Astrocyte (in vitro differentiated cells and primary cell): ENCODE measurements at places on chromosomes 1 and 21. TPM values are rescaled to one million over a fixed set of nuclear protein-coding genes. Genes with fewer than 3 reads are reported as not detected.

The CLEC20A gene
- not detected in 2 replicates for total RNA-seq

The INAVA gene
- total RNA-seq: 9.5 and 10.3 TPM in 2 replicates

The GLIS1 gene
- total RNA-seq: 0.07 TPM in 1 of 2 replicates, not detected in the other

The AIM2 gene
- 1.3 and 1.5 TPM in 2 replicates for total RNA-seq

The TNFAIP8L2 gene
- total RNA-seq: not detected in 2 replicates

The ITLN2 gene
- total RNA-seq: not detected in 2 replicates

The CR2 gene
- total RNA-seq: 0.07 and 0.09 TPM in 2 replicates

DNA sequence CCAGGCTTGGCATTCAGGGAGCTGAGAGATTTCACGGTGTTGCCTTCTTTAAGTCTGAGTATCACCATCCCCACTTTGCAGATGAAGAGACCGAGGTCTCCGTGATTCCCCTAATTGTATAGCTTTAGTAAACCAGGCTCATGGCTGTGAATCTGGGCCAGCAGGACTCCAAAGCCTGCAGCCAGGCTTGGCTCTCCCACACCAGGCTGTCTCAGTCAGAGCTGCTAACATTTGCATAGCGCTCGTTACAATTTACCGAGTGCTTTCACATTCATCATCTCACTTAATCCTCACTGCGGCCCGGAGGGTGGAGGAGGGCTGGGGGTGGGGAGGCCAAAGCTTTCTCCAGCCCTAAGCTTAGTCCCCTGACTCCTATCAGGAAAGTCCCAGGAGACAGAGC lies 11.7 kb downstream of the C1orf94 start:
- H3K4me3 ChIP-seq: no peak overlapping the region
- peaks cover 5% of the 10 kb centered on the region for H3K27me3 ChIP-seq
- no peaks in the 10 kb centered on the region for H3K4me1 ChIP-seq

GRCh38 chr1:163095213-163095612 lies 26.1 kb downstream of the RGS4 start:
- no peak for DNase-seq
- no peaks in the 10 kb centered on the region for H3K4me1 ChIP-seq
- H3K27me3 ChIP-seq: no peaks in the 10 kb centered on the region
- H3K27ac ChIP-seq: no peak overlapping the region
- H3K4me3 ChIP-seq: no peak overlapping the region

GRCh38 chr1:67184838-67185421 lies 18.7 kb downstream of the IL23R start:
- H3K27ac ChIP-seq: no peak overlapping the region
- H3K27me3 ChIP-seq: no peaks in the 10 kb centered on the region
- H3K36me3 ChIP-seq: no peaks in the 10 kb centered on the region

- peaks cover 14% of the 10 kb centered on the region for H3K36me3 ChIP-seq
- peaks cover 4% of the 10 kb centered on the region for H3K4me1 ChIP-seq
- no peak overlapping the region for H3K27ac ChIP-seq
Measured at GRCh38 chr1:52693843-52694242, 4.3 kb downstream of the COA7 start.

- no peak overlapping the region for H3K27ac ChIP-seq
- no peaks in the 10 kb centered on the region for H3K36me3 ChIP-seq
- no peak overlapping the region for H3K4me3 ChIP-seq
- H3K27me3 ChIP-seq: peaks cover 2% of the 10 kb centered on the region
- DNase-seq: no peak
Measured at GRCh38 chr1:202013603-202014002, 3.2 kb downstream of the ELF3 start.

DNA sequence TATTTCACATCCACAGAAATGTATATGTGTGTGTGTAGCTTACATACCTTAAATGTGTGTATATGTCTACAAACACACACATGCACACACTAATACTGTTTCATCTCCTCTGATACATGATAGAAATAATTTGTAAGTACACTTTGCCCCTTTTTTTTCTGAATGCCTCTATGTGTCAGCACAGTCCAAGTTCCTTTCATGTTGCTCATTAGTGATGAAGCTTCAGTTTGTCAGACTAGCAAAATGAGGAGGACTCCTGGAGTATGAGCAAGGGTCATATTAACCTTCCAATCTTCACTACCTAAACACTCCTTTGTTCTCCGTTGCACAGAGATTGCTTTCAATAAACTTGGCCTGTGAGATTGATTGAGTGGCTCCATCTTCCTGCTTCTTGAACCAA lies 935.4 kb downstream of the MRPL39 start:
- H3K36me3 ChIP-seq: no peaks in the 10 kb centered on the region
- no peak overlapping the region for H3K27ac ChIP-seq
- no peak for DNase-seq
- H3K4me3 ChIP-seq: no peak overlapping the region
- H3K4me1 ChIP-seq: no peaks in the 10 kb centered on the region

GRCh38 chr1:234584926-234585325 lies 25.1 kb downstream of the IRF2BP2 start:
- H3K4me1 ChIP-seq: peaks cover 22% of the 10 kb centered on the region
- H3K27ac ChIP-seq: peak overlapping the region; percentile 42
- no peak overlapping the region for H3K4me3 ChIP-seq
- H3K27me3 ChIP-seq: no peaks in the 10 kb centered on the region
- peak; percentile 45 for DNase-seq
- H3K36me3 ChIP-seq: no peaks in the 10 kb centered on the region

- peak; percentile 39 for DNase-seq
- H3K27ac ChIP-seq: no peak overlapping the region
- H3K36me3 ChIP-seq: no peaks in the 10 kb centered on the region
- no peak overlapping the region for H3K4me3 ChIP-seq
- H3K4me1 ChIP-seq: no peaks in the 10 kb centered on the region
Measured at GRCh38 chr1:229012823-229013222, 258.1 kb upstream of the RAB4A start.

- H3K27ac ChIP-seq: no peak overlapping the region
- peaks cover 6% of the 10 kb centered on the region for H3K4me1 ChIP-seq
- no peaks in the 10 kb centered on the region for H3K27me3 ChIP-seq
- H3K36me3 ChIP-seq: no peaks in the 10 kb centered on the region
- DNase-seq: no peak
Measured at GRCh38 chr1:56472860-56473259, 106.5 kb downstream of the PLPP3 start.

DNA sequence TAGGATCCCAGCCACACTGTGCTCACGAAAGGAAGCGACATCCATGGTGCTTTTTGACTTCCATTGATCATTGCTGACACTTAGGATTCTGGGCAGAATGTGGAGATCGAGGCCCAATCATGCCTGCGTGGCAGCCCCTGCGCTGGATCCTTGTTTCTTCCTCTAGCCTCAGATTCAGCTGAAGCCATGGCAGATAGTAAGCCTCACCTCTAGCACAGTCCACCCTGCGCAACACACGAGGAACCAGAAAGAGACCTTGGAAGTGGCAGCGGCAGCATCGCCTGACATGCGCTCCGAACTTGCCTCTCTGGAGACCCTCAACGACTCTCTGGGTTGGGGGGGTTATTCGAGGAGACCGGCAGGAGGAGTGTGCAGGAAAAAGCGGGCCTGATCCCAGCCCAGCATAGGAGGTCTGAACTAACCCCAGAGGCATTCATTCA lies 10.6 kb downstream of the HLX start:
- H3K27ac ChIP-seq: no peak overlapping the region
- H3K27me3 ChIP-seq: peaks cover 97% of the 10 kb centered on the region
- peaks cover 14% of the 10 kb centered on the region for H3K4me1 ChIP-seq
- no peaks in the 10 kb centered on the region for H3K36me3 ChIP-seq

GRCh38 chr1:43987159-43987902 lies 4.1 kb upstream of the CCDC24 start:
- peaks cover 9% of the 10 kb centered on the region for H3K4me1 ChIP-seq
- peak; percentile 18 for DNase-seq
- no peak overlapping the region for H3K27ac ChIP-seq

DNA sequence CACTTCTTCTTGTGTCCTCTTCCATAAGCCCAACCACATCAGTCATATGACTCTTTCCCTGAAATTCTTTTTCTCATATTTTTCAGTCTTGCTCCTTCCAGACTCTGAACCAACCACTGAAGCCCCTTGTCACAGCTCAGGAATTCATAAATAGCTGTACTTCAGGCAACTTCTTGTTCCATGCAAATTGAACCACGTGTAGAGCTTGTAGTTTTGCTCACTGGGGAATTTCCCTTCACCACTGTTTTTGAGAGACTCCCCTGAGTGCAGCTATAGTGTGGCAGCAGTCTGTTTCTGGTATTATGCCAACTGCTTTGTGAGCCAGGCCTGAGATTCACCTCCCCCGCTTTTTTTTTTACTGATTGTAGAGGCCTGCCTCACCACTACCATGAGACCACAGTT lies 150.3 kb upstream of the SPAG17 start:
- no peaks in the 10 kb centered on the region for H3K36me3 ChIP-seq
- peak; percentile 82 for DNase-seq
- H3K27ac ChIP-seq: peak overlapping the region; percentile 22
- H3K4me1 ChIP-seq: peaks cover 9% of the 10 kb centered on the region

DNA sequence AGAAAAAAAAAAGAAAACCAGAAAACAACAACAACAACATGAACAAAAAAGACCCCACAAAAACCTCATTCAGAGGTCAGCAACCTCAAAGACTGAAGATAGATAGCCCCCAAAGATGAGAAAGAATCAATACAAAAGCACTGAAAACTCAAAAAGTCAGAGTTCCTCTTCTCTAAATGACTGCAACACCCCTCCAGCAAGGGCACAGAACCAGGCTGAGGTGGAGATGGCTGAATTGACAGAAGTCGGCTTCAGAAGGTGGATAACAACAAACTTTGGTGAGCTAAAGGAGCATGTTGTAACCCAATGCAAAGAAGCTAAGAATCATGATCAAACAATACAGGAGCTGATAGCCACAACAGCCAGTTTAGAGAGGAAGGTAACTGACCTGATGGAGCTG lies 17.0 kb downstream of the RAB3GAP2 start:
- H3K36me3 ChIP-seq: peaks cover 13% of the 10 kb centered on the region
- DNase-seq: no peak
- H3K27ac ChIP-seq: no peak overlapping the region
- no peak overlapping the region for H3K4me3 ChIP-seq
- no peaks in the 10 kb centered on the region for H3K4me1 ChIP-seq
- no peaks in the 10 kb centered on the region for H3K27me3 ChIP-seq

DNA sequence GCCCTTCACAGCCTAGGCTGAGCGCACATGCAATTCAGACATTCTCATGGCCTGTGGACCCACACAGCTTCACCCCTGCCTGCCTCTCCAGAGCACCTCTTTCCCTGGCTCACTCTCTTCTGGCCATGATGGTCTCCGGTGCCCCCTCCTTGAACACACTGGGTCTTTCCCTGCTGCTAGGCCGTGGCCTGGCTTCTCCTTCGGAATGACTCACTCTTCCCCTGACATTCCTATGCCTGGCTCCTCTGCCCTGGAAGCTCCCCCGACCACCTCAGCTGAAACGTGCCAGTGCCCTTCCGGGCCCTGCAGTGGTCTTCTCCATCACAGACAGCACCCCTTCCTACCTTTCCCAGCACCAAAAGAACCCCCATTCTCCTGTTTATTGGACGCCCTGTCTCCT lies 28.3 kb downstream of the EPHA8 start:
- H3K4me3 ChIP-seq: no peak overlapping the region
- H3K27me3 ChIP-seq: peaks cover 6% of the 10 kb centered on the region
- no peak for DNase-seq
- H3K27ac ChIP-seq: no peak overlapping the region

DNA sequence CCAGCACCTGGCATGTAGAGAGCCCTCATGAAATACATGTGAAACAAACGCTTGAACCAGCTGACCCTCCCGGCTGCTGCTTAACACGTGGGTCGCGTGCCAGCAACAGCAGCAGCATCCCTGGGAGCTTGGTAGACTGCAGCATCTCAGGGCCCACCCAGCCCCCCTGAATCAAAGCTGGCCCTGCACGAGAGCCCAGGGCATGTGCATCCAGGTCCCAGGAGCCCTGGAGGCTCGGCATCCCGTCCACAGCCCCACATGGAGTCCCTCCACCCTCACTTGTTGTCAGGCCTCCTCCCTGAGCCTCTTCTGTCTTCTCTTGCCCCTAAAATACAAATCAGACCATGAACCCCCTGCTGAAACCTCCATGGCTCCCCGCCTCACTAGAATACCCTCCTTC lies 123.1 kb downstream of the MATN1 start:
- H3K27ac ChIP-seq: no peak overlapping the region
- H3K27me3 ChIP-seq: no peaks in the 10 kb centered on the region
- no peak overlapping the region for H3K4me3 ChIP-seq
- no peak for DNase-seq
- H3K4me1 ChIP-seq: no peaks in the 10 kb centered on the region

DNA sequence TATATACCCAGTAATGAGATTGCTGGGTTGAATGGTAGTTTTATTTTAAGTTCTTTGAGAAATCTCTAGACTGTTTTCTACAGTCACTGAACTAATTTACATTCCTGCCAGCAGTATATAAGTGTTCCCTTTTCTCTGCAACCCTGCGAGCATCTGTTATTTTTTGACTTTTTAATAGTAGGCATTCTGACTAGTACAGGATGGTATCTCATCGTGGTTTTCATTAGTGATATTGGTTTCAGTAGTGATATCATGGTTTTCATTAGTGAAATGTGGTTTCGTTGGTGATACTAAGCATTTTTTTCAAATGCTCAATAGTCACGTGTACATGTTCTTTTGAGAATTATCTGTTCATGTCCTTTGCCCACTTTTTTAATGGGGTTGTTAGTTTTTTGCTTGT lies 316.8 kb downstream of the PTBP2 start:
- no peaks in the 10 kb centered on the region for H3K36me3 ChIP-seq
- peaks cover 7% of the 10 kb centered on the region for H3K4me1 ChIP-seq
- DNase-seq: peak; percentile 59
- H3K27ac ChIP-seq: no peak overlapping the region
